ENCODE measurements at places on chromosomes 5 and 9.

DNA sequence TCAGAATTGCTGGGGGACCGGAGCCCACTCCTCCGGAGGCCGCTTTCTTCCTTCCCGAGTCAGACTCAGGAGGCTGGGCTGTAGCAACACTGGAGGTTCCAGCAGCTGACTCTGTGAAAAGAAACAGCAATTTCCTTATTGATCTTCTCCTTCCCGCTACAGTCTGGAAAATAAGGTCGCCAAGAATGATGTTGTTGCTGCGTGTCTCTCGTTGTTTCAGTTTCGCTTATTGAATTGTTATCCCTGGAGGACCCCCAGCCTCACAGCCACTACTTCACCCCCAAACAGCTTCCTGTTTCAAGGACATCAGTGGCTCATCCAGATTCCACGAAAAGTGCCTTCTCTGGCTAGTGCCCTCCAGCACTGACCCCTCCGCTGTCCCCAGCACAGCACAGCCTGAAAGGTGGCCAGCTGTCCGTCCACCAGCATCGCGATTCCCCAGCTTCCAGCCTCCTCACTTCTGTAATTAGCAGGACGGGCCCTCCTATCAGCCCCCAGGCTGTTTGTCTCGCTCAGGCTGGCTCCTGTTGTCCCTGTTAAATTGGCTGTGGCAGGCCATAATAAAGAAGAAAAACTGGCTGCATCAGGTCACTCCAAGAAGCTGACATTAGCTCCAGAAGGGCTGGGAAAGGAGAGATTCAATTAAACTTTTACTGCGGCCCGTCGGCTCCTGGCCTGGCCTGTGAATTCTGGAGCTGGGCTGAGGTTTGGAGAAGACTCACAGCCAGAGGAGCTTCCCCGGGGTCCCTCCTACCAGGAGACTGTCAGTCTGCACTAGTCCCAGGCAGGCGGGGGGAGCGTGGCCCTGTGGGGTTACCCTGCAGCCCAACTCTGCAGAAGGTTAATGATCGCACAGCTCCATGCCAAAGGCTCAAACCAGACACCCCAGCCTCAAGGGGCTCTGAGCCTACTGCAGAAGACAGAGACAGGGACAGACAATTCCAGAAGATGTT, 40.5 kb downstream of the OLFM1 start:
- DNase-seq, result no peak

GRCh38 chr5:78761840-78762239, 113.3 kb upstream of the LHFPL2 start:
- no peak for DNase-seq

- no peak for DNase-seq
Measured at GRCh38 chr9:115757461-115757860, 396.1 kb upstream of the PAPPA start.

GRCh38 chr5:81778642-81779041, 27.7 kb upstream of the SSBP2 start:
- DNase-seq, result no peak

DNA sequence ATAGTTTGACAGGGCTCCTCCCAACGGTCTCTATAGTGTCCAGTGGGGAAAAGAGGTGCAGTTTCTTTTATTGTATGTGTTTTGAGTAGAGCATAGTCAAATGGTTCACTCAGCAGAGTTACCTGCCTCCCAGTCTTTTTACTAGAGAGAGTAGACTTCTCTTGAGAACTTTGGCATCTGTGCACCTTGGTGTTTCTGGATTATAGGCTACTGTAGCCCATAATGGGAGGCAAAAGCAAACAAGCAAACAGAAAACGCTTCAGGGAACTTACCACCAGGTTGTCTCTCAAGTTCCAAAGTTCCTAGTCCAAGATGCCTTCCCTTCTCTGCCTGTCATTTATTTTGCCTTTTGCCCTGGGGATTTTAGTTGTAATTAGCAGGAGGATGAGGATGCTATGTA, 26.2 kb downstream of the INVS start:
- DNase-seq, result no peak

GRCh38 chr5:137629646-137630045, 106.2 kb downstream of the KLHL3 start:
- no peak for DNase-seq

- DNase-seq, result no peak
Measured at GRCh38 chr5:72109625-72110024, 2.4 kb downstream of the MAP1B start.

DNA sequence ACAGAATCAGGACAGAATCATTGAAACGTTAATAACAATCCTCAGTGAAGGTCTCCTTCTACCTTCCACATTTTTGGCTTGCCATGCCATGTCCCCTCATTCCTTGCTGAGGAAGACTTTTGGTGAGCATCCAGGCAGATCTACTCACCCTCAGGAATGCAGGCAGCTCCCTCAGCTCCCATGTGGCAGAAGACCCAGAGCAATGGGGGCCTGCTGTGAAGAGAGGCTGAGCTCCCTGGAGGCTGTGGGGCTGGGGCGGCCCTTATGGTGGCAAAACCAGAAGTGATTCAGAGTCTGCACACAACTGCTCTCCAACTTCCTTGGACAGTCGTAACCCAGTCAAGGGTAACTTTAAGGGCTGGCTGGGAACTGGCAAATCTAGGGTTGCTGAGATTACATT, 247.2 kb upstream of the EFNA5 start:
- DNase-seq, result no peak

GRCh38 chr9:134336228-134336627, 10.0 kb downstream of the RXRA start:
- no peak for DNase-seq

DNA sequence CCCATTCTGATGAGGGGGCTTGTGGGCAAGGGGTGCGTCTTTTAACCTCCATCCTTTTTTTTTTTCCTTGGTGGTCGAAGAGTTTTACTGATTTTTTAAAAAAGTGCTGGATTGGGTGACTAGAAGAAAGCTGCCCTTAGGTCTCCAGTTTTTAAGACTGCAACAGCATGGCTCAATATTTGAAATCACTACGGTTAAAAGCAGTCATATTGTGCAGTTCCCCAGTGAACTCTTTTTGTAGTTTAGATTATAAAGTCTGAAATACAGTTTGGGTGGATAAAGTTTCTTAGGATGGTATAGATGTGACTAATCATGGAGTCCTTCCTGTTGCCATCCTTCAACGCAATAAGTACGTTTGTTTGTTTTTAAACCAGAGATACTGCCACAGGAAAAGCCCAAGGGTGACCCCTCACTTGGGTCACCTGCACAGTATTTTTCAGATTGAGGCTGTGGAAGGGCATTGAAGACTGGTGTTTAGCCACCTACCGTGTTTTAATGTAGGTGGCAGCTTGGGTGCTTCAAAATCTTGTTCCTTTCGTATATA, 520 bp upstream of the DHFR start:
- DNase-seq, result no peak

GRCh38 chr5:31225613-31226012, 32.1 kb downstream of the CDH6 start:
- no peak for DNase-seq

- DNase-seq, result no peak
Measured at GRCh38 chr9:119050281-119050680, 319.0 kb downstream of the BRINP1 start.

DNA sequence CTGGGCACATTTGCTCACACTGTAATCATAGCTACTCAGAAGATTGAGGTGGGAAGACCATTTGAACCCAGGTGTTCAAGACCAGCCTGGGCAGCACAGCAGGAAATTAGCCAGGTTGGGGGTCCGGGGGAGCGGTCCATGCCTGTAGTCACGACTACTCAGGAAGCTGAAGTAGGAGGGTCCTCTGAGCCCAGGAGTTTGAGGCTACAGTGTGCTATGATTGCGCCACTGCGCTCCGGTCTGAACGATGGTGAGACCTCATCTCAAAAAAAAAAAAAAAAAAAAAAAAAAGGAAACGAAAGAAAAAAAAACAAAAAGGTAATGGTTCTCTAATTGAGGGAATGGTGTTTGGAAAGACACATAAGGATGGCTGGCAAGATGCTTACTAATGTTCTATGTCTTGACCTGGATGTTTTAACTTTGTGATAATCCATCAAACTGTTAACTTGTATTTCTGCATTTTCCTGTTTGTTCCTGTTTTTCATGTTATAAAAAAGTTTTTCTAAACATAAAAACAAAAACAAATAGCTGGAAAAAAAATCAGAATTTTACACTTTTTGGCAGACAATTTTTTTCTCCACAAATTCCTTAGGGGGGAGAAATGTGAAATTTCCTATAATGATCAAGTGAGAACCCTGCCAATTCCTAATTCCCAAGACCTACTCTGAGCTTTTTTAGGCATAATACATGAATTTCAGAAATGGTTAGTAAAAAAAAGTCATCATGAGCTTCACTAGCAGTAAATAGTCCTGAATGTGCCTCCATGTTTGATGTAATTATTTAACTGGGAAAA, 96.9 kb downstream of the DENND1A start:
- no peak for DNase-seq

DNA sequence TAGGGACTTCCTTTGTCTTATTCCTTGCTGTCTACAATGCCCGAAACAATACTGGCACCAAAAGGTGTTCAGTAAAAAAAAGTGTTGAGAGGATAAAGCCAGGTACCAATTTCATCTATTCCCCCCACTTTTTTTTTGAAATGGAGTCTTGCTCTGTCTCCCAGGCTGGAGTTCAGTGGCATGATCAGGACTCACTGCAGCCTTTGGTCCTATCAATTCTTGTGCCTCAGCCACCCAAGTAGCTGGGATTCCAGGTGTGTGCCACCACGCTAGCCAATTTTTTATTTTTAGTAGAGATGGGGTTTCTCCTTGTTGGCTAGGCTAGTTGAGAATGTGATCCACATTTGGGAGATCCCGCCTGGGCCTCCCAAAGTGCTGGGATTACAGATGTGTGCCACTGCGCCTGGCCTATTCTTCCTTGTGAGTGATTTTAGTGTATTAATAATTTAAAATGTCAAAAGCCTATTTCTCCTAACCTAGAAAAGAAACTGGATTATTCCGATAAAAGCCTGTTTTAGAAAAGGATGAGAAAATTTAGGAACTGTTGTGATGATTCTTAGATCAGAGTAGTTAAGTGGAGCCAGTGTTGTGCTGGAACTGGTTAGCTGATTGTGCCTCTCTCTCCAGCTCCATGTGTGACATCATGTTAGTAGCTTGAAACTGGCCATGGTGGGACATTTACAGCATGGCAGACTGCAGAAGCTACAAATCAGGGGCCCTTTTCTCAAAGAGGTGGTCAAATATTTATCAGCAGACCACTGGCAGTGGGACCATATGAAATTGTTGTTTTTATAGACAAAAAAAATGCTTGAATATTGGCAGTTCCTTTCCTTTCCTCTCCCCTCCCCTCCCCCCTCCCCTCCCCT, 14.3 kb downstream of the CDC42SE2 start:
- DNase-seq, result no peak

GRCh38 chr5:129204525-129204924, 110.0 kb downstream of the ISOC1 start:
- no peak for DNase-seq

DNA sequence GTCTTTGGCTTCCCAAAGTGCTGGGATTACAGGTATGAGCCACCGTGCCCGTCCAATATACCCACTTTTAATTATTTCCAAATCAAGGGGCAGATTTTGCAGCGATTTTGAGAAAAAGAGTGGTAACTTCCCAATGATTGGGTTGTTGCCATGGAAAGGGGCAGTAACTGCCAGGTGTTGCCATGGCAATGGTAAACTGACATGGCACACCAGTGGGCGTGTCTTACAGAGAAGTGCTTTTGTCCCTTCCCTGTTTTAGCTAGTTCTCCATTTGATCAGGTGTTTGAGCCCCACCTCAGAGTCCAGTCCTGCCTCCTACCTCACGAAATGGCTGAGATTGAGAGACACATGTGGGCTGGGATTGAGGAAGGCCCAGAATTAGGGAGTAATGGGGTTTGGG, 86.3 kb upstream of the IER5L start:
- no peak for DNase-seq

GRCh38 chr5:144328494-144328893, 157.8 kb downstream of the KCTD16 start:
- DNase-seq, result no peak

DNA sequence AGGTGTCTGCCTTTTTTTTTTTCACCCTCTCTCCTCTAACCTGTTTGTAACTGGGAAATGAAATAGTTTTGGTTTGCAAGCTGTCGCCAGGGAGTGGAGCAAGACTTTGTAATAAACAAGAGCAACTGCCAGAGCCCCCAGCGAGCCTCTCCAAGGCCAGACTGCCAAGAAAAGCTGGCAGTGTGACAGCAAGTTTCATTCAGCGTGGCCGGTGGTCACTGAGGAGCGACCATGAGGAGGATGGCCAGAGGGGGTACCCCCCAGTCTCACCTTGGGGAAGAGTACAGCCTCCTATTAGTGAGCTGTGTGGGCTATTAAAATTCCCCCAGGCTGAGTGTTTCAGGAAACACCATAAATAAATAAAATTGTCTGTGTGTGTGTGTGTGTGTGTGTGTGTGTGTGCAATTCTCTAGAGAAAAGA, 49.9 kb downstream of the ZFAND5 start:
- peak; percentile 45 for DNase-seq

DNA sequence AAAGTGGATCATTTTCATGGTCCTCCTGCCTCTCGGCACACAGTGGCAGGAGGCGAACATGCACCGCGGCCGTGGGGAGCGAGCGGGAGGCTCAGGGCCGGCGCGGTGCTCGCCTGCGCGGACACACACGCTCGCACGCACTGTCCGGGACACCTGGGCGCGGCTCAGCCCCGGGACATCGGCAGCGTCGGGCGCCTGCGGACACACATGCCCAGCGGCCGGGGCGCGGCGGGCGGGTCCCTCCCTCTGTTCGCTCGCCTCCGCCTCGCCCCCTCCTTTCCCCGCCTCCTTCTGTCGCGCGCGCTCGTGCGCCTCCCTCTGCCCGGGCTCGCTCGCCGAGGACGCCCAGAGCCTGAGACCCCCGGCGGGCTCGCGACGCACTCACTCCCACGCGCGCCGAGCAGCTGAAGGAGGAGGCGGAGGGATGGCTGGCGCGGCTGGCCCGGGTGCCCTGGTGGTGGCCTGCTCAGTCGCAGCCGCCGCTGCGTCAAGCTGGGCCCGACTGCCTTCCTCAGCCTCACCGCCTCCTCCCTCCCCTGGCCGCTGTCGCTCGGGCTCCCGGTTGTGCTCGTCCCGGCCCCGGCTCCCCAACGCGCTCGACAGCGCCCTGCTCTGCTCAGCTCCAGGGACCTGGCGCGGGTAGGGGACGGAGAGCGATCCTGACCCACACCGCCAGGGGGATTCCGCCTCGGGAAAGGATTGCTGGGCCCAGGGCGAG, at the start of gene FRMD3:
Gene FRMD3 (minus strand): TSS at position 230 of the 718 bp plus-strand sequence. CDS start 170 bp downstream, at position 60.
- DNase-seq, result peak; percentile 76

GRCh38 chr9:136829412-136829811, 12.9 kb upstream of the AJM1 start:
- DNase-seq, result no peak

DNA sequence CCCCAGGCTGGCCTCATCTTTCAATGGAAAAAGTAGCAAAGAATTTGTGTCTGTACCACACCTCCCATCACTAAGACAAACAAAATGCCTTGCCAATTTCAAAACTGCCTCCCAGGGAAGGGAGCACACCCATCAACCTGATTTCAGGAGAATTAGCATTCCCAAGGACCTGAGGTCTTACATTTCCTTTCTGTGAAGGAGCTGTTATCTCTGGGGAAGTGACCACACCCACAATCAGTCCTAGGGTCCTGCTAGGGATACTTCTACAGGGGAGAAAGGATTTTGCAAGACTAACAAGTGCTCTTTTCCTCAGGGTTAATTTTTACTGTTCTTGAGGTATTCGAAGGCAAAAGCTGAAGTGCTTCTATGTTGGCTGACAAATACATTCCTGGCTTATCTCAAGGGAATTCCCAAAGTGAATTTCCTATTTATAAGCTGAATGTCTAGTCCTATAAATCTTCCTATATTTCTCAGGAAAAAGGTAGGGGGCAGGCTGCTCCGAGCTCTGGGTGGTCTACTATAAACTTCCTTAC, 97.4 kb upstream of the ITGA1 start:
- DNase-seq, result no peak
